ENCODE measurements at places on chromosomes 6 and 20.

GRCh38 chr6:49423817-49424216 lies 39.2 kb downstream of the MMUT start:
- no peak for DNase-seq

DNA sequence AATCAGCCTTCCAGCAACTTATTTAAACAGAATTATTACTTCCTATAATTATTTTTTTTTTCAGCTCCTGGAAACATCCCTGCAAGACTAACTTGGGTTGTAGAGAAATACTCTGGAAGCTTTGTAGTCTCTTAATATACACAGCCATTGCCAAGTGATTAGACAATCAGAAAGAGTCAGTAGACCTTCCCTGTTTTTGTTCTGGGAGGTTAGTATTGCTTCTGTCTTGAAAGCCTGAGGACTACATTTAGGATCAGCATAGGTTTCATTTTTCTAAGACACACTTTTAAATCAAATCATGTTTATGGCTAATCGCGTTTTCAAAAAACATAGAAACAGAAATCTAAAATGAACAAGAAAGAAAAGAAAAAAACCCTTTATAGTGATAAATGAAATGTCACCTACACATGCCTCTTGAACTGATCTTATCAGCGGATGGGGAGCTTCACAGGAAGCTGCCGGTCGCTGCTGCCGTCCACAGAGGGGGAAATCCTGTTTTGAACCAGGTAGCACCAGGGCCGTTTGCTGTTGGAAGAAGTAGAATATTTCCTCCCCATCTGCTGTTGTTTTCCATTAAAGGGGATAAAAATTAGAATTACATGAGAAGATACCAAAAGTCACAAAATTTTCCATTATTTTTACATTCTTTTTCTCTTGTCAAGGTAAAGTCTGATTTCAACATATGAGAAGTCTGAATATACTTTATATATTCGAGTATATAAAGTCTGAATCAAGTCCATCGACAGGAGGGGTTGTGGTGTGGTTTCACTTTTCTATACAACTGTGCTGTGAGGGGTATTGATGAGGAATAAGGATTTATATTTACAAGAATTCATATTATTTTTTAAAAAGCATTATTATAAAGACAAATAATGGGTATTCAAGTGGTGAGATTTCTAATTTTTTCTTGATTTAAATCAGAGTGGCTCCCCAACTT lies 94.6 kb downstream of the ARMC2 start:
- no peak for DNase-seq

- DNase-seq, result no peak
Measured at GRCh38 chr6:24927277-24927955, 8.3 kb downstream of the RIPOR2 start.

- DNase-seq, result no peak
Measured at GRCh38 chr6:132218059-132218696, 183.1 kb downstream of the MOXD1 start.

DNA sequence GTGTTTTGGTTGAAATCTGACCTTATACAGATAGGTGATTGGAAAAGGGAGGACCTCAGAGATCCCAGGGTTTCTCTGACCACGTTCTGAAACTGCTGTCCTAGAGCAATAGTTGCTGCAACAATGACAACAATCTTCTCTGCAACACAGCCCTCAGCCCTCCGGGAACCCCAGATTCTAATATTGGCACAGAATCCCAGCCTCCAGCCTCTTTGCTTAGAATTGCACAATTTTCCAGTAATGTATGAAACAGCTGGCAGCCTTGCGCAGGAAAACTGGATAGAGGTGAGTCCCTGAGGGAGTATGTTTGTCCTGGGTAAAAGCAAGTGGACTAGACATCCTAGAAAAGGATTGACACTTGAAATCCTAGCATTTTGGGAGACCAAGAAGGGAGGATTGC lies 30.4 kb upstream of the PNRC1 start:
- no peak for DNase-seq

GRCh38 chr6:150250826-150251225 lies 108.0 kb downstream of the PPP1R14C start:
- DNase-seq, result peak; percentile 69

DNA sequence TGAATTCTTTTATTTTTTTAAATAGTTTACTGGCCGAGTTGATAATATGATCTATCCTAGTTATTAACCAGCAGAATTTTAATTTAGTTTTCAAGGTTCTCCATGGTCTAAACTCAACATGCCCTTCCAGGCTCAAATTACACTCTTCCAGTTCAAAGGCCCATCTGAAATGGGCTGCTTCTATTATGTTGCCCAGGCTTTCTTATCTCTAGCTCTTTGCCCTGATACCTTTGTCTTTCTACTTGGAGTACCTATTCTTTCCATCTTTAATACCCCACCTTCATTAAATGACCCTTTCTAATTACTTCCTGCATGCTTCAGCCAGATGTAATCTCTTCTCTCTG lies 541.2 kb upstream of the FLRT3 start:
- DNase-seq, result no peak

- DNase-seq, result no peak
Measured at GRCh38 chr20:56778765-56779195, 149.7 kb downstream of the TFAP2C start.

DNA sequence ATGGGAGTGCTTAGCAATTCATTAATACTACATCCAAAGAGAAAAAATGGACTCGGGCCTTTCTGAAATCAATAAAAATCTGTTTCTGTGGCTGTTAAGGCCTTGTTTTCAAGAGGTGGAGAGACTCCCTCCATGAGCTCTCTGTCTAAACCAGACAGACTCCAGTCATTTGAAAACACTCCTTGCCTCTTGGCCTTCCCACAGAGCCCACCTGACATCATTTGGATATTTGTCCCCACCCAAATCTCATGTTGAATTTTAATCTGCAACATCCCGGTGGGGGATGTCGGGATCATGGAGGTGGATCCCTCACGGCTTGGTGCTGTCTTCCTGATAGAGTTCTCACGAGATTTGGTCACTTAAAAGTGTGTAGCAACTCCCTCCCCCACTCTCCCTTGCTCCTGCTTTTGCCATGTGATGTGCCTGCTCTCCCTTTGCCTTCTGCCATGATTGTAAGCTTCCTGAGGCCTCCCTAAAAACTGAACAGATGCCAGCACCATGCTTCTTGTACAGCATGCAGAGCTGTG lies 226.3 kb downstream of the TBXT start:
- DNase-seq, result no peak

- DNase-seq, result no peak
Measured at GRCh38 chr6:10413850-10414738, 780 bp downstream of the TFAP2A start.

DNA sequence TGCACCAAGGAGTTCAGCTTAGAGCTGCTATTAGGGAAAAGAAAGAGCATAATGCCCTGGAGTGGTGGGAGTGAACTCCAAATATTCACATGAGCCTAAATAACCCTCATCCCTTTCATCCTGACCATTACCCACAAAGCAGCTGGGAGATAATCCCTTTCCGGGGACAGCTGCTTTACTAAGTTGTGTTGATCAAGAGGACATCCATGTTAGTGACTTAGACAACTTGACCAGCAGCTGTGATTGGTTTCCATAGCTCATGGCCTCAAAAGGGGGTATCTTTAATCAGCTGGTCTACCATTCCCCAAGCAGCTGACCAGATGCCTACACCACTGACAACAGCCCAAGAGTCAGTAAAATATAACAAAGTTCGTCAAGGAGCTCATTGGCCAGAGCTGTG lies 75.8 kb upstream of the LY86 start:
- peak; percentile 61 for DNase-seq

GRCh38 chr6:6614983-6615349 lies 26.4 kb downstream of the LY86 start:
- DNase-seq, result no peak

- peak; percentile 80 for DNase-seq
Measured at GRCh38 chr20:45347936-45348778, at the start of gene SDC4. TSS of gene SDC4 (minus strand) at chr20:45348424. CDS start at chr20:45348384, 40 bp downstream.

DNA sequence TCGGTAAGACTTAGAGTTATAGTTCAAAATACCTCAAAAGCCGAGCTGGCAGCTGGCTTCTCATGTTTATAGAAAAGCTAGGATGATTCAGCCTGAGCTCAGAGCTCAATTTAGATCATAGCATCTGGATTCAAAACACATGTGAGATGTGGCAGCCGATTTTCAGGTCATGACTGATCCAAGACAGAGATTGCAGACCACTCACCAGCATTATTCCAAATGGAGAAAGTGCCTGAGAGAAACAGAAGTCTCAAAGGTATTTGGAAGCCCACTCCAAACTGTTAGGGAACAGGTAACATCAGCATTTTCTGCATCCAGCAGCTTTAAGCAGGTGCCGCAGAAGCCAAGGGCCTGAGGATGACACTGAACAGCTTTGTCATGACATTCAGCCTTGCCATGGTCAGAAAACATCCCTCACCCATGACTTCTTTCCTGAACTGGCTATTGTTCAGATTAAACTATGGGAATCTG lies 102.2 kb downstream of the BACH2 start:
- DNase-seq, result peak; percentile 39

GRCh38 chr20:49540232-49540620 lies 27.7 kb downstream of the PTGIS start:
- DNase-seq, result no peak

DNA sequence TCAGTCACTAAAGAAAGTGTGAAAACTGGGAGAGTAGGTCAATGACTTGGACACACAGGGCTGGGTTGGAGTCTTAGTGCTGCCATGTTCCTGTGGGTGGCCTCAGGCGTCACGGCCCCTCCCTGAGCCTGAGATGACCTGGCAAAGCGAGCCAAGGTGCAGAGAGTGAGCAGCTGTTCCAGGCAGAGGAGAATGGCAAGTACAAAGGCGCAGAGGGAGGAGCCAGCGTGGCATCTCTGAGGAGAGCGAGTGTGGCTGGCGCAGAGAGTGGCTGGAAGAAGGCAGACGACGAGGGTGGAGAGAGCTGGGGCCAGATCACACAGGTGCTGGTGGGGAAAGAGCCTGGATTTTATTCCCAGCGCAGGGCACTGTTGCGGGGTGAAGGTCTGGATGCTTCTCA lies 20.6 kb upstream of the CHMP4B start:
- DNase-seq, result peak; percentile 31

GRCh38 chr6:2033544-2033943 lies 211.9 kb downstream of the GMDS start:
- no peak for DNase-seq

- no peak for DNase-seq
Measured at GRCh38 chr20:61562897-61563504, 310.9 kb downstream of the CDH4 start.

GRCh38 chr6:80366714-80367113 lies 260.2 kb downstream of the BCKDHB start:
- DNase-seq, result peak; percentile 29

DNA sequence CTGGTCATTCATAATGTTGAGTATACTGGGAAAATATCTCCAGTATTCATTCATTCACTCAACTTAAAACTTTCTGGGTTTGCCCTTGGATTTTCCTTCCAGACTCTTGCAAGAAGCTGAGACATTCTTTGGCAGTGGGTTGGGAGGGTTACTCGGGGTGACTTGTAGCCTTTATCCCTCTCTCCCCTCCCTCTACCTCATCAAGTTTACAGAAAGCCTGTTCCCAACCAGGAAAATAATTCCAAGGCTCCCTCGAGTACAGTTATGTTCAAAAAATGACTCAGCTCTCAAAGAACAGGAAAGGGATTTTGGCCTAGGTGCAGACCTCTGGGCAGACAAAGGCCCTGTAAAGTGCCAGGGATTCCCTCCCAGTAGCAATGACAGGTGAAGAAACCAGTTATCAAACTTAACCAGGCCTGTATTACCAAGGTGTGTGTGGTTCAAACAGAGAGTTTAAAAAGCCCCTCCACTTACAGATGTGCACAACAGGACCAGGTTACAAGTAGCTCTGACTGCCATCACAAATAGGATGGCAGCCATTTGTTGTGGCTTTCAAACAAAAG lies 22.2 kb downstream of the FKBP1A start:
- DNase-seq, result no peak

DNA sequence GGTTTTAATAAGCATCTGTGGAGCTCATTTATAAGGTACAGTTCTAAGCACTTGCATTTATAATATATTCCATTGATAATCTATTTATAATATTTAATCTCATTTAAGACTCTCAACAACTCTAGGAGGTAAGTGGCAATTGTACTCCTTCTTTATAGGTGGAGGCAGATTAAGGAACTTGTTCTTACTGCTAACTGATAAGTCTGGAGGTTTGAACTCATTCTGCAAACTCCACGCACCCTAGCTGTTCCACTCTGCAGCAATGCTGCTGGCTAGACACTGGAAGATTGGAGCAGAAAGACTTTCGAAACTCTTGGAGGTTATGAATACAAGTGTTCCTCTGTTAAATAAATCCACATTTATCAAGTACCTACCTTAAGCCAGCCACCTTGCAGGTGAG lies 793 bp upstream of the HDAC2 start:
- DNase-seq, result no peak

GRCh38 chr6:138454981-138455706 lies 44.1 kb downstream of the NHSL1 start:
- no peak for DNase-seq

DNA sequence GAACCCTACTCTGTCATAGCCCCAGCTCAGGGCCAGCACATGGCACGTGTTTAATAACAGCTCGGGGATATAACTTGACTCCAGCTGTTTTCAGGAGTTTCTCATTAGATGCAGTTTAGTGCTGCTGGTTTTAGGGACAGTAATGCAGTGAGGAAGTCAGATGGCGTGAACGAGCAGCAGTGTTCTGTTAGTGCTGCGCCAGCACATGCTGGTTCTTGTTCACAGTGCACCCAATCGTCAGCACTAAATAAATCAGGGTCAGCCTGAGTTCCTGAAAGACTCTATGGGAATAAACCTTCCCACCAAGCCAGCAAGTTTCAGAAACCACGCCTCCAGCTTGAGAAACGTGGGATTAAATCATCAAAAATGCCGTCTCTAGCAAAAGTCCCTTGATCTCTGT lies 235.9 kb upstream of the SUPT3H start:
- no peak for DNase-seq

DNA sequence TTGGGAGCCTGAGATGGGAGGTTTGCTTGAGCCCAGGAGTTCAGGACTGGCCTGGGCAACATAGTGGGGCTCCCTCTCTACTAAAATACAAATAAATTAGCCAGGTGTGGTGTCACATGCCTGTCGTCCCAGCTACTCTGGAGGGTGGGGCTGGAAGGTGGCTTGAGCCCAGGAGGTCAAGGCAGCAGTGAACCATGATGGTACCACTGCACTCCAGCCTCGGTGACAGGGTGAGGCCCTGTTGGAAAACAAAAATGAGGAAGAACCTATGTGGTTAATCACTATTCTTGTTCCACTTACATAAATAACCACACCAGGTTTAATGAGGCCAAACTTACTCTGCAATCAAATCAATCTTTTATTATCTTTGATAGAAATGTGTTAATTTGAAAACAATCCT lies 5.4 kb downstream of the PPDPF start:
- DNase-seq, result no peak

- DNase-seq, result no peak
Measured at GRCh38 chr6:16343593-16343992, 105.2 kb downstream of the GMPR start.

DNA sequence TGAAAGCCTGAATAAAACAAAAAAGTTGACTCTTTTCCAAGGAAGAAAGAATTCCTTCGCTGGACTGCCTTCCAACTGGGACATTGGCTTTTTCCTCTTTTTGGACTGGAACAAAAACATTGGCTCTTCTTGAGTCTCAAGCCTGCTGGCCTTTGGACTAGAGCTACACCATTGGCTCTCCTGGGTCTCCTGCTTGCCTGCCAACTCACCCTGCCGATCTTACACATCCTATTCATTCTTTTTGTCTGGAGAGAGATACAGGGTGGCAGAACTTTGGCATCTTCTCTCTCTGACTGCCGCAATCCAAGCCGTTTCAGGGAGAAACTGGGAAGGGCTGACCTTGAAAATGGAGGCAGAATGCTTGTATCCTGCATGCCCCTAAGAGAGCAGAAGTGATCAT lies 20.2 kb downstream of the DDO start:
- DNase-seq, result no peak

- no peak for DNase-seq
Measured at GRCh38 chr20:37973059-37973910, 60.0 kb downstream of the TTI1 start.

- no peak for DNase-seq
Measured at GRCh38 chr6:12717356-12717755, 789 bp downstream of the PHACTR1 start.

Measured in SJCRH30 (cell line).